Kasumi-1 (cell line): ENCODE measurements at places on chromosomes 12 and 14.
A peak's percentile ranks its signal among the peaks of the same experiment; 100 is the strongest.

- DNase-seq, result no peak
These were observed 80.0 kb downstream of the DICER1 start for GRCh38 chr14:95077345-95077744.

GRCh38 chr12:6199531-6200255 lies 507 bp upstream of the CD9 start:
- DNase-seq, result no peak

- no peak for DNase-seq
These were observed 153.8 kb downstream of the SLC35F4 start for GRCh38 chr14:57712102-57712501.

- DNase-seq, result no peak
These were observed 553.9 kb downstream of the VRK1 start for GRCh38 chr14:97350894-97351731.

DNA sequence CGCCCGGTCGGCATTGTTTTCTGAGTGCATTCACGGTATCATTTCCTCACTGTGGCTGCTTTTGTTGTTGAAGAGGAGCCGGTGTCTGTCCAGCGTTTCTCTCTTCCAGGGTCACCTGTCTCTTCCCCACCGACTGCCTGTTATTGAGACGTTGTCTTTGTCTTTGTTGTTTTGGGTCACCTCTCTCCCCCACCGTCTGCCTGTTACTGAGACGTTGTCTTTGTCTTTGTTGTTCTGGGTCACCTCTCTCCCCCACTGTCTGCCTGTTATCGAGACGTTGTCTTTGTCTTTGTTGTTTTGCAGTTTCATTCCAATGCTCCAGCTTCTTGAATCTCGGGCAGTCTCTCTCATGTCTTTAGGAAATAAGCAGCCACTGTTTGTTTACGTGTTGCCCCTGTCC lies 69.9 kb downstream of the DDX51 start:
- DNase-seq, result no peak

DNA sequence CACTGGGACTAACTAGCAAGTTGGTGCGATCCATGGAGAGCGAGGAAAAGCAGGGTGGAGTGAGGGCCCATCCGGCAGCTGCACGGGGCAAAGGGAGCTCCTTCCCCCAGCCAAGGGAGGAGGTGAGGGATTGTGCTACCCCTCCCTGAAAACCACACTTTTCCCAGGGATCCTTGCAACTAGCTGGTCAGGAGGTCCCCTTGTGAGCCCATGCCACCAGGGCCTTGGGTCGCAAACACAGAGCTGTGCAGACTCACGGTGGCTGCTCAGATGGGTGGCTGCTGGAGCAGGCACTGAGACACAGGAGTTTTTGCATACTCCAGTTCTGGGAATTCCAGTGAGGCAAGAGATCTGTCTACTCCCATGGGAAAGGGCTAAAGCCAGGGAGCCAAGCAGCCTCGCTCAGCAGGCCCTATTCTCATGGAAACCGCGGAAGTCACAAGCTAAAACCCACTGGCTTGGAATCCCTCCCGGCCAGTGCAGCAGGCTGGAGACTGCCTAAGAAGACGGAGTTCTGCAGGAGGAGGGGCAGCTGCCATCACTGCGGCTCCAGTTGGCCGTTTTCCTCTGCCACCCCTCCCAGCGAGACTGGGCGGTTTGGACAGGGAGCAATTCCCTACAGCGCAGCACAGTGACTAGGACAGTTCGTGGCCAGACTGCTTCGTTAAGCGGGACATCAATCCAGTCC lies 10.9 kb upstream of the ZNF705A start:
- DNase-seq, result no peak

DNA sequence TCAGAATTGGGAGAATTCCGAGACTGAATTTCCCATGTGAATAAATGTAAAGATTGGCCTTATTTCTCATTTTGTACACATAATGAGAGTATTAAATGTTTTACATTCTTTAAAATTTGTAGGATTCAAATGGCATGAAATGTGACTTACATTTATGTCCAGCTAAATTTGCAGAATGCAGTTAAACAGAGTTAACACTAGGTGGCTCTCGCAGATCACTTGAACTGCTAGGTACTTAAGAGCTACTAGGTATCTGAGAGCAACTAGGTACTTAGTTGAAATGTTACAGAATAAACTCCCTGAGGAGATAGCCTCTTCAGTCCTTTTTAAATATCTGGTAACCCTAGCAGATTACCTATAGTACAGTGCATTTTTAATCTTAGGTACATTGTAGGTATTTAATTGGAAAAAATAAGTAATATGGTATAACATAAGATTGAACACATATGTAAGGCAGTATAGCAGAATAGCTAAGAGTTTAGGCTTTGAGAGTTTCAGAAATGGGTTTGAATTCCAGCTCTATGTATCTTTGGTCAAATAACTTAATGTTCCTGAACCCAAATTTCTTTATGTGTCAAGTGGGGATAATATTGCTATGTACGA lies 73.8 kb downstream of the KIAA0586 start:
- peak; percentile 87 for DNase-seq

GRCh38 chr14:81298911-81299310 lies 78.2 kb upstream of the GTF2A1 start:
- DNase-seq, result no peak

- no peak for DNase-seq
These were observed 54.2 kb downstream of the LGMN start for GRCh38 chr14:92693998-92694795.

- DNase-seq, result no peak
These were observed 37.4 kb downstream of the DIO3 start for GRCh38 chr14:101598571-101599233.

DNA sequence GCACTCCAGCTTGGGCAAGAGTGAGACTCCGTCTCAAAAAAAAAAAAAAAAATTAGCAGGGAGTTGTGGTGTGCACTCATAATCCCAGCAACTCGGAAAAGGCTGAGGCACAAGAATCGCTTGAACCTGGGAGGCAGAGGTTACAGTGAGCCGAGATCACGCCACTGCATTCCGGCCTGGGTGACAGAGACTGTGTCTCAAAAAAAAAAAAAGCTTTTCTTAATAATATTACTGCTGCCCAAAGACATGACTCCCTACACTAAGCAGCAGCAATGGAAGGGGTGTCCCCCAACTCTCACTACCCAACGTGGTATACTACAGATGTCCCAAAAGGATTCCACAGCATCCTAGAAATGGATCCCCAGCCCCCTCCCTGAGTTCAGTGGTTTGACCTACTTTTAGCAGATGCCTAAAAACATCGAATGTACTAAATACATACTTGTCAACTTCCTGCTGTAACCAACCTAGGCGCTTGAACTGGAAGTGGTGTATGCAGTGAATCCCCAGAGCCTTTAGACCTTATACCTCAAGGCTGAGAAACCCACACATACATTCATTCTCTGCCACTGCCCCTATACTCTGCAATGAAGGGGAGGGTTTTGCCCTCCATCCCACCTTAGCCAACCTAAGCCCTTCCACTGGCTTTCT lies 8.5 kb upstream of the FKBP11 start:
- DNase-seq, result no peak

- DNase-seq, result no peak
These were observed 5.7 kb upstream of the SYNE3 start for GRCh38 chr14:95522116-95522515.

GRCh38 chr14:59465316-59466135 lies at the start of gene GPR135:
Gene GPR135 (minus strand): TSS chr14:59465380. CDS start chr14:59465226, 154 bp downstream.
- DNase-seq, result no peak

DNA sequence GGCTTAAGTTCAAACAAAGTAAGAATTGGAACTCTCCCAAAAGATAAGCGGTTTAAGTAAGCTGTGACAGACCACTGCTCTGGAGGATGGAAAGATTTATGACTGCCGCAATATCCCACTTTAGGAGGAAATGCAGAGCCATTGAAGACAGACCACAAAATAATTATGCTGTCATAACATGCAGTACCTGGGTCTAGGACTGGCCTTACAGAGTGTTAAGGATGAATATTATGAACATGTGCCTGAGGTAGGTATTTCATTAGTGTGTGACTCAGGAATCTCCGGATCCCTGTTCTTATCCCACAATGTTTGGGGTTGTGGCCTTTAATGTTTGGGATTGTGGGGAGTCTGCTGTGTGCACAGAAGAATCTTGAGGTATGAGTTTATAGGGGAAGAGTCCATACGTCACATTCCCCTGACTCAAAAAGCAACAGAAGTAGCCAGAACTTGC lies 114.9 kb downstream of the SAMD4A start:
- no peak for DNase-seq

- no peak for DNase-seq
These were observed 1.2 kb upstream of the SRGAP1 start for GRCh38 chr12:63843254-63843720.
